ENCODE measurements at places on chromosomes 5 and 9.

- no peak for DNase-seq
Measured at GRCh38 chr5:154278186-154278585, 87.7 kb downstream of the GALNT10 start.

DNA sequence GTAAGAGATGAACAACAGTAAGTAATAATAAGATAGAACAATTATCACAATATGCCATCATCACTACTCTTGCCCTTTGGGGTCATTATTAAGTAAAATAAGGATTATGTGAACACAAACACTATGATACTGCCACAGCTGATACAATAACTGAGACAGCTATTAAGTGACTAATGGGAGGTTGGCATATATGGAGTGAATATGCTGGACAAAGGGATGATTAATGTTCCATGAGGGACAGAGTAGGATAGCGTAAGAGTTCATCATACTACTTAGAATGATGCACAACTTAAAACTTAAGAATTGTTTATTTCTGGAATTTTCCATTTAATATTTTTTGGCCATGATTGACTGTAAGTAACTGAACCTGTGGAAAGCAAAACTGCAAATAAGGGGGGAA is 16.6 kb downstream of the POU5F2 start:
- no peak for DNase-seq

- DNase-seq, result peak; percentile 50
Measured at GRCh38 chr5:40480392-40480791, 199.3 kb upstream of the PTGER4 start.

- no peak for DNase-seq
Measured at GRCh38 chr5:62685221-62685620, 106.6 kb downstream of the LRRC70 start.

GRCh38 chr5:102747386-102748166 is 7.5 kb upstream of the PAM start:
- DNase-seq, result no peak

GRCh38 chr9:92097997-92098482 is 17.2 kb downstream of the SPTLC1 start:
- DNase-seq, result peak; percentile 48

DNA sequence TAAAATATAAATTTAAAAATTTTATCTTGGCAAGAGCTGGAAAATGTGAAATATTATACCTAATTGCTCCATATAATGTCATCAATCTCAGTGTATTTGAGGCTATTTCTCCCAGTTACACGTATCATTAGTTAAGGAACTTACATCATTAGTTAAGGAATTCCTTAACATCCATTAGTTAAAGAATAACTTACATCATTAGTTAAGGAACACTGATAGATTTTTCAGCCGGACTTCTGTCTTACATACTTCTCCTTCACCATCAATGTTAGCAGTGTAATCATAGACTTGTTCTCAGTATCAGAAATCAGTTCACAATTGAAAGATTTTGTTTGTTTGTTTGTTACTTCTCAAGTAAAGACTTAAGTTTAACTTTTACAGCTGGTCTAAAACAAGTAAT is 524.4 kb upstream of the CHD1 start:
- DNase-seq, result no peak

- no peak for DNase-seq
Measured at GRCh38 chr5:139658501-139658927, 10.4 kb downstream of the CXXC5 start.

GRCh38 chr9:87878989-87879511 is 3.6 kb upstream of the SPATA31E1 start:
- DNase-seq, result no peak

DNA sequence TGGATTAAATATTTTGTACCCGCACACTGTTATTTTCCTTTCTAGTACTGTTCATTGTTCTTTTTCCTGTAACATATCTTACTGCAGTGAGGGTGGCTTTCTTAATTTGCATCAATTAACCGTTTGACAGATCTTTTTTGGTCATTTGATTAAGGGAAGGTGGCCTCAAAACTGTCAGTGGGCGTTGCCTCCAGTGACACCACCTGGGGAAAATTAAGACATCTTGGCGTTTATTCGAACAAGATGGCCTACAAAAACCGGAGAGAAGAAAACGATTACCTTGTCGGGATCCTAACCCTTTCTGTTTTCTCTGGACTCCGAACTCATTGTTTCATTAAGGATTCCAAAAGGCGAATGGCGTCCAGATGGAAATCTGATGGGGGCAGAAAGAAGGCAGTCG is 2.0 kb downstream of the BASP1 start:
- DNase-seq, result no peak

DNA sequence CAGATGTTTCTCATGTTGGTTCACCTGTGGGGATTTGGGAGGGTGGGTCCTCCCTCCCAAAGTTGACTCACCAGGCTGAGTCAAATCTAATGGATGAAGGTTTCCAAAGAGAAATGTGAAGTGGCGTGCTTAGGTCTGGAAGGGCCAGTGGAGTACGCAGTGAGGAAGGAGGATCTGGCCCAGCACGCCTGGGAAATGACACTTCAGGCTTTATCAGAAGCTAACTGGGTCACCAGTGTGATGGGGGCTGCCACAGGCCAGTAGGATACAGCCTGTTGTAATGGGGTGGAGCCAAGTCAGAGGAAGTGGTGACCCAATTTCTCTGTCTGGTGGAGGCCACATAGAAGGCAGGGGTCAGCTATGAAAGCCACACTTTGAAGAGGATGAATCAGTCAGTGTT is 18.0 kb downstream of the POLR1E start:
- no peak for DNase-seq

- no peak for DNase-seq
Measured at GRCh38 chr5:153256-153655, 38.0 kb upstream of the LRRC14B start.

GRCh38 chr9:134316449-134317160 is 9.7 kb upstream of the RXRA start:
- DNase-seq, result no peak

DNA sequence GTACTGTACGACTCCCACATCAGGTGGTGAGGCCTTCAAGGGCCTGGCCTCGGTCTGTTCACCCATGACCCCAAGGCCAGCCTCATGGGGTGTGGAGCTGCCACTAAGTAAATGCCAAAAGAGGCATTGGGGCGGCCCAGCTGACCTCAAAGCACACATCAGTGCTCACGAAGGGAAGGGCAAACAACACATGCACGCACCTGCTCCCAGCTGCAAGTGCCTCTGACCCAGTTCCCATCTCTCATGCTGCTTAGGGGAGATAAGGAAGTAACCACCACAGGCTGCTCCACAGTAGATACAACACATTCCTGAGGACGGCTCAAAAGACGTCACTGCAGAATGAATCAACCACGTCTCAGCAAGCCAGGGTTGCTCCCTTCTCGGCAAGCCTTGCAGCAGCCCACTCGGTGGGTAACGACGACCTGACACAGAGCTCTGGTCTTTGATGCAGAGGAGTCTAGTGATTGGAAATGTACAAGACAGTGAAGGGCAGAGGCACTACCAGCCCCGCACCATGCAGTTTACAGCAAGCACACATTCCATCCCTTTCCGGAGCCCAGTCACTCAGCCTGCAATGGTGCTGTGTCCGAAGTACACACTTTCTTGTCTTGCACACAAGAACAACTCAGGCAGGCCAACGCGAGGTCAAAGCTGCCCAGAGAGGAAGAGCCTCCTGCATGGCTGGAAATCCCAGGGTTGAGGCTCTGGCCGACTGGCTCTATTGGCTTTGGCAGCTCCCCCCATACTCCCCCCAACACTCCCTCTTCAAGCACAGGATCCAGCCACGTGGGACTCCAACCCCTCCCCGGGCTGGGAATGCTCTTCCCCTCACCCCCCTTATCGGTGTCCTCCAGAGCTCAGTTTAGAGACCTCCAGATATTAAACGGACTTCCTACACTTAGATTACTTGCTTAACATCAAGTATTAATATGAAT is 31.8 kb downstream of the FABP6 start:
- no peak for DNase-seq

GRCh38 chr5:143801252-143801939 is 10.6 kb upstream of the HMHB1 start:
- no peak for DNase-seq

GRCh38 chr9:33041432-33042188 is 16.5 kb downstream of the DNAJA1 start:
- DNase-seq, result no peak

- DNase-seq, result no peak
Measured at GRCh38 chr9:137454597-137455358, 4.4 kb downstream of the NSMF start.

- no peak for DNase-seq
Measured at GRCh38 chr5:41776435-41776834, 93.8 kb downstream of the OXCT1 start.

DNA sequence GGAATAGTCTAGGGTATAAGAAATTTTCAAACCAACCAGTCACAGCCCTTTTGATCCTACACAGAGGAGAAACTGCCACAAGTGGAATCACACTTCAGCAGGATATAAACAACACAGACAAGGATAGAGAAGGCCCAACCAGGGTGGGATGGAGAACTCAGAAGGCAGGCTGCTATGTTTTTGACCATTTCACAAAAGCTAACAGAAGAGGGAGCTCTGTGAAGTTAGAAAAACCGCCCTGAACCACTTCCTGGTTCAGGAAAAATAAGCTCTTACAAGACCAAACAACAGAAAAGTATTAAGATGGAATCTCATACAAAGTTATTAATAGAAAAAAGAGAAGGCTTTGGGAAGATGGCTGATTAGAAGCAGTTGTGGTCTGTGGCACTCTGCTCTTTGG is 960 bp upstream of the IFNB1 start:
- no peak for DNase-seq

DNA sequence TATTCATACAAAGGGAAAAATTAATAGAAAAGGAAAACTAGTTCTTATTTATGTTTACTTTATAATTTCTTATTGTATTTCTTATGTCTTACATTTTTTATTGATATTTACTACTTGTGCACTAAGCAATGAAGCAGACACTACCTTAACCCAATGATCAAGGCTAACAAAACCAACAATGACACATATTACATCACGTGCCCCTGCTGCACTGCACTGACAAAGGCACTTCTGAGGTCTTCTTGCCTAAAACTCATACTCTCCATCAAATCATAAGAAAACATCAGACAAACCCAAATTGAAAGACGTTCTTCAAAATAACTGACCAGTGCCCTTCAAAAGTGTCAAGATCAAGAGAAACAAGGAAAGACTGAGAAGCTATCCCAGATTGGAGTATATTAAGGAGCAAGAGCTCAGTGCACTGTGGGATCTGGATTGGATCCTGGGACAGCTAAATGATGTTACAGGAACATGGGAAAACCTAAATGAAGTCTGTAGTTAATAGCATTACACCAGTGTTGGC is 230.9 kb downstream of the AUH start:
- DNase-seq, result no peak

- no peak for DNase-seq
Measured at GRCh38 chr5:35876922-35877321, 20.2 kb downstream of the IL7R start.

GRCh38 chr5:150660108-150660831 is 781 bp upstream of the MYOZ3 start:
- no peak for DNase-seq

- DNase-seq, result no peak
Measured at GRCh38 chr5:53087171-53087570, 22.4 kb downstream of the MOCS2 start.

GRCh38 chr9:37381094-37381741 is 41.3 kb upstream of the GRHPR start:
- DNase-seq, result no peak

DNA sequence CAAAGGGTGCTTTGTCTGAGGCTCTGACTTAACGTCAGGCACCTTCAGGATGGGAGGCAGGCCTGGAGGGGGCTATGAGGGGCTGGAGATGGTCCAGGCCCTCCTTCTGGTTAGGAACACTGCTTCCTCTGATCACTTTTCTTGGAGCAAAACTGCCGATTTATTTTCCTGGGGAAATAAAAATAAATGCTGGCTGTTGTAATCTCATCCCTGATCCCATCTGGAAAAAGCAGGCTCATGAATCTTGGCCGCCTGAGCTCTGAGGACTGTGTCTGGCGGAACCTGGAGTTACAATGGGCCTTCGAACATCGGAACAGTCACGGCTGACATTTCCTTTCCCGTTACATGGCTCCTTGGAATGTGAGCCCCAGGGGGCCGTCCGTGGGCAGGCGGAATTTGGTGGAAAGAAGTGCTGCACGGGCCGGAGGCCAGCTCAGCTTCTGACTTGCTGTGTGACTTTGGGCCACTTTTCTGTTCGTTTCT is 157.8 kb downstream of the RGS3 start:
- no peak for DNase-seq

GRCh38 chr9:35186524-35186923 is 24.7 kb downstream of the UNC13B start:
- no peak for DNase-seq

- DNase-seq, result no peak
Measured at GRCh38 chr5:95864944-95865504, 42.5 kb upstream of the GLRX start.

- no peak for DNase-seq
Measured at GRCh38 chr9:83239747-83240146, 176.8 kb upstream of the RASEF start.

- DNase-seq, result no peak
Measured at GRCh38 chr5:176631383-176632200, 1.1 kb downstream of the EIF4E1B start.

GRCh38 chr9:104078596-104078995 is 15.5 kb upstream of the SMC2 start:
- DNase-seq, result no peak

DNA sequence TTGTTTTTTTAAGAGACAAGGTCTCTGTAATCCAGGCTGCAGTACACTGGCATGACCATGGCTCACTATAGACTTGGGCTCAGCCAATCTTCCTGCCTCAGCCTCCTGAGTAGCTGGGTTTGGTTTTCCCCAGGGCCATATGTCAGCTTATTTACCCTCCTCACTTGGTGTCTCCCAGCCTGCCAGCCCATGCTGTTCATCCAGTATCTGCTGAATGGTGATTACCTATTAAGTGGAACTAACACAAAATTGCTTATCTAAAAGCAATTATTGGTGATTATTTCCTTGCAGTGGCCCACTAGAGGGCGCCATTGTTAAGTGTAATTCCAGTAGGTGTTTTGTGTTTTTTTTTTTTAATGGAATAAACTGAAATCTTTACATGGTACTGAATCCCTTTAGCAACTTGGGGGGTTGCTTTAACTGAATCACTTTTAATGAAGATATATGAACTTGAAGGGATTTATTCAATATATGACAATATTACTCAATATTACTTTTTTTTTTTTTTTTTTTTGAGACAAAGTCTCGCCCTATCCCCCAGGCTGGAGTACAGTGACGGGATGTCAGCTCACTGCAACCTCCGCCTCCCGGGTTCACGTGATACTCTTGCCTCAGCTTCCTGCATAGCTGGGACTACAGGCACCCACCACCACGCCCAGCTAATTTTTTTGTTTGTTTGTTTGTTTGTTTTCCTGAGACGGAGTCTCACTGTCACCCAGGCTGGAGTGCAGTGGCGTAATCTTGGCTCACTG is 13.8 kb downstream of the EXOSC2 start:
- peak; percentile 73 for DNase-seq

DNA sequence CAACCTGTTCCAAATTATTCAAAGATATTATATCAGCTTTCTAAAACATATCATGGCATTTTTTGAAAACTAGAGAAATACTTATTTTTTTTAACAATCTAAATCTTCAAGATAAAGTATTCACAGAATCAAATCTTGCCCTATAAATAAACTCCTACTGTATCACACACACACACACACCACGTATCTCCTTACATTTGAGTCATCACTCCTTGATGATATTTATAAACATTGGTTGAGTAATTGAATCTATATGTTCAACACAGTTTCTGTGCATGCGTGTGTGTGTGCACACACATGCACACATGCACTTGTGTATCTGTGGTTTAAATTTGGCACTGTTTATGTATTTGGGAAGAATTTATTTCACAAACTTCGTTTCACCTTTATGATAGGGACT is 1716.4 kb downstream of the EFNA5 start:
- no peak for DNase-seq
